Activated B cell treated with CpG ODN at 0.5 μM for 24 hours (primary cell): ENCODE measurements at places on chromosomes 3 and 15. TPM values are rescaled to one million over a fixed set of nuclear protein-coding genes. Genes with fewer than 3 reads are reported as not detected.

DNA sequence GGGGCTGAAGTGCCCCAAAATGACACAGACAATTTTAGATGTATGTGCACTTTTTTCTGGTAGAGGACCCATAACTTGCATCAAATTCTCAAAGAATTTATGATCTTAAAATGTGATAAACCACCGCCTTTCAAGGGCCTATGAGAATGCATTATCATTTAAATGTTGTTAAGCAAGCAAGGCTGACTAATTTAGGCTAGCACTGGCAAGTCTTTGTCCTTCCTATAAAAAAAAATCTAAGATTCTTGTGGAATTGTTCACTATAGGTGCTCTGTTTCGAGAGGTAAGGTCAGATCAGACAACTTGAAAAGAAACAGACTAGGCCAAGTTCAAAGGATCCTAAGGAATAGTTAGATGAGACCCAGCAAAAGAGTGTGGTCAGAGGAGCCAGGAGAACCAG lies 128.9 kb upstream of the PHLDB2 start:
- no peak for DNase-seq

Gene TNFAIP8L3
- total RNA-seq = not detected in 2 replicates

- DNase-seq = no peak
Observed at GRCh38 chr15:95868970-95869369, 461.5 kb upstream of the NR2F2 start.

Gene SOX14
- not detected in 2 replicates for total RNA-seq

DNA sequence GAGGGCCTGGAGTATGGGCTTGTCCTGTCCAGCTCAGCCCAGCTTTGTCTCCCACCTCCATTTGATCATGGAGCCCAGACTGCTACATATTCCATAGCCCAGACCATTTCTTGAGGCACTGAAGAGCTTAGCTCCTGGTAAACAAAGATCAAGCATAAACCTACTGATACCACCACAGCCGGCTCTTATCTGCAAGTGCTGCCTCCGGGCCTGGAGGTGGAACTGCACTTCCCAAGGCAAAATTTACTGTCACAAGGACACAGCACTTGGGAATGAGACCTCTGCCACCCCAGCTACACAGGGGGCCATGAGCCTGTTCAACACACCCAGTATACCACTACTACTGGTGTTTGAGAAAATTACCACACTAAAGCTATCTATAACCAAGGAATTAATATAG lies 53.7 kb upstream of the PLSCR5 start:
- no peak for DNase-seq

DNA sequence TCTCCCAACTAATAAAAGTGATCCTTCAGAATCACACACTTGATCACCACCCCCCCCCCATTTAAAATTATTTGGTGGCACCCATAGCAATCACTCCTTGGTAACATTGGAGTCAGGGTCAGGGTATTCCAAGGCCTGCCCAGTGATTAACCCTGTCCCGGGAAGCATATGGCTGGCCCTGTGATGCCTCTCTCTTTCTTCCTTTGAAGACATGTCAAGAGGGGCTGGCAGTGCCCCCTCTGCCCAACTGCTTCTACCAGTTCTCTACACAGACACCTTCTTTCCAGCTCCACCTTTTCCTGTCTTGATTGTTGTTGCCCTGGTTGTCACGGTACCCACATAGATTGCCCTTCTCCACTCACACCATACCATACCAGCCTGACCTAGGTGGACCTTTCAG lies 30.9 kb upstream of the MANF start:
- no peak for DNase-seq

DNA sequence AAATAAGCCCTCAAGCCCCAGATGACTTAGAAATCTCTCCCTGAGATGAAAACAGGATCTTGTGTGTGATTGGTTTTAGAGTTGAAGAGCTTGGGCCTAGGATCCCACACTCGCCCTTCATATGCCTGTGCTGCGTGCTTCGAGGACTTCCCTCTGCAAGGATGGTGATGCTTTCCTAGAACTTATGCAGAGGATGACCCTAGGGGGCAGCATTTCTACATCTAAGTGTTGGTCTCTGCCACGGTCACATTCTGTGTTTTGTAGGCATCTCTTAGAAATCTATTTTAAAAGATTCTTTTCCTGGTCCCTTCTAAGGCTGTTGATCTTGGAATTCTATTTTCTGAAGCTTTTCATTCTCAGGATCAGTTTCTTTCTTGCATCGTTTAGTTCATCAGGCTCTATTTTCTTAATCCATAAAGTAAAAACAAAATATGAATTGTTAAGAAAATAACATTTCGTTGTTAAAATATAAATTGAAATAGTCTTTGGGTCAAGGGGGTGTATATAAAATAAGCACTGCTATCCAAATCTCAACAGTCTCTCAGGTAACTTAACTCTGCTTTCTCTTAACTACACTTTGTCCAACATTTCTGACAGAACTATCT lies 45.7 kb downstream of the WDR76 start:
- DNase-seq = no peak

Gene SAMD7
- total RNA-seq = 0.20 TPM in 1 of 2 replicates, not detected in the other

- DNase-seq = peak; percentile 38
Observed at GRCh38 chr15:90046911-90047392, 45.8 kb downstream of the ZNF710 start.

DNA sequence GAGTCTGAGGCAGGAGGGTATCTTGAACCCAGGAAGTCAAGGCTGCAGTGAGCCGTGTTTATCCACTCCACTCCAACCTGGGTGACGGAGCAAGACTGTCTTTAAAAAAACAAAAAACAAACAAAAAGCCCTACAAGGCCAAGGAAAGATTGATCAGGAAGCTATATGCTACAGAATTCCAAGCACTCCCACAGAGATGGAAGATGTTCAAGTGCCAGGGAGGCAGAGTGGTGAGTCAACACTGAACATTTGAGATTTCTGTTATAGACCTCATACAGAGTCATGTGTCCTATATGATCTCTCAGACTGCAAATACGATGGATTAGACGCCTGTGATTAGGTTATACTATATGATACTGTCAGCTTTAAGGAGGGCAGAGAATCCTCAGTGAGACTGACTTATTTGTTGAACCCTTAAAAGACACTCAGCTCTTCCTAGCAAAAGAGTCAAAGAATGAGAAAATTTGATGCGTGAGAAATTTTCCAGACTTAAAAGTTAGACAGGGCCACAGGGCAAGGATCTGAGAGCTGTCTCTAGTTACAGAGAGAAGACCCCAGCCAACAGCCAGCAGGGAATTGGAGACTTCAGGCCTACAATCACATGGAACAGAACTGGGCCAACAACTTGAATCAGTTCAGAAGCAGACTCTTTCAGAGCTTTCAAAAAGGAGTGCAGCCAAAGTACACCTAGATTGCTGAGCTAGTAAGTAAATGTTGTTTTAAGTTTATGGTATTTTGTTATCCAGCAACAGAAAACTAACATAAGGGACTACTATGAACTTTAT lies 107.6 kb downstream of the PIK3CB start:
- no peak for DNase-seq

Gene COL6A6
- total RNA-seq = not detected in 2 replicates
